ENCODE measurements at places on chromosomes 5 and 9. TPM values are rescaled to one million over a fixed set of nuclear protein-coding genes. Genes with fewer than 3 reads are reported as not detected.

- H3K4me3 ChIP-seq = no peak overlapping the region
- H3K36me3 ChIP-seq = no peaks in the 10 kb centered on the region
- H3K4me1 ChIP-seq = no peaks in the 10 kb centered on the region
These were observed 410.1 kb downstream of the DMRT2 start for GRCh38 chr9:1460143-1460769.

DNA sequence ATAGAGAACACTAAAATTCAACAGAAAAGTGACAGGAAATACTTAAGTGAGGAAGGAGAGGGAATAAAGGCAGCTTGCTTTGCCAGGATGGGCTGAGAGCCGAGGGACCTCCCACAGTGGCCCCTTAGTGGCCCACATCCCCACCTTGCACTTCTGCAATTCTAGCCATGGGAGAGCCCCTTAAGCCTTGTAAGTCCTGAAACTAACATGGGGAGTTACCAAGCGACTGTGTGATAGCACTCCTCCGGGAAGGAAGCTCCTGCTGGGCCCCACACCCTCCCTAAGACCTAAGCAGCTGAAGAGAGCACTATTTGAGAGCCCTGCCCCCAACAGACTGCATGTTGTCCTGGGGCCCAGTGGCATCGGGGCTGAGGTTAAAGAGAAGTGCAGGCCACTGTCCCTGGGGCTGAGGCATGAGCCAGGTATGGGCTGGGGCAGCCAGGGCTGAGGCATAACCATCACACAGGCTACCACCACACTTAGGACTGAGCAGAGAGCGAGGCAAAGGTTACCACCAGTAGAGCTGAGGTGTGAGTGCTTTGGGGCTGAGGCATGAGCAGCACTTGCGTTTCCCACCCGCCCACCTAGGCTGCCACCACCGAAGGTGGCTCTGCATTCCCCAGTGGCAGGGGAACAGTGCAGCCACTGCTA is 301.8 kb upstream of the TRPC7 start:
- no peaks in the 10 kb centered on the region for H3K4me1 ChIP-seq
- DNase-seq = no peak
- H3K27me3 ChIP-seq = no peaks in the 10 kb centered on the region
- H3K27ac ChIP-seq = no peak overlapping the region

DNA sequence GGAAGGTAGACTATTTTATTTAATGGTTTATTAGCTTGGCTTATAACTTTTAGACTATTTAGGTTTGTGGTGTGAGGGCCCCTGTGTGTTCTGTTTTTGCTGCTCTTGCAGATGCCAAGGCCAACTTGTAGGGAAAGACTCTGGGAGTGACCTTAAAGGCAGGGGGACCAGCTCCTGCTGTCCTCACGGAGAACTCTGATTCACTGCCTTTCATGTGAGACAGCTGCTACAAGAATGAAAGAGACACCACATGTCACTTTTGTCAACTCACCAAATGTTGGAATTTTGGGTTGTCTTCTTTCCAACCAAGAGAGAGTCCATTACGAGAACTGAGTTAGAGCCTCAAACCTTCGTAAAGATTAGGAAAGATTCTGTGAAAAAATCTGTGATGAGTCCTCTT is 258.3 kb upstream of the ADAMTSL1 start:
- no peaks in the 10 kb centered on the region for H3K36me3 ChIP-seq
- no peak overlapping the region for H3K27ac ChIP-seq
- H3K27me3 ChIP-seq = no peaks in the 10 kb centered on the region
- no peaks in the 10 kb centered on the region for H3K4me1 ChIP-seq
- no peak for DNase-seq

GRCh38 chr9:113349445-113350094 is at the start of gene BSPRY:
TSS of gene BSPRY (plus strand) at chr9:113349541. CDS start at chr9:113349580, 39 bp downstream.
- no peak within 1 kb of the TSS for H3K27ac ChIP-seq
- DNase-seq = no peak
- no peak within 1 kb of the TSS for H3K4me3 ChIP-seq
- no peaks in the 10 kb centered on the region for H3K36me3 ChIP-seq
- peaks cover 3% of the 10 kb centered on the region for H3K4me1 ChIP-seq

DNA sequence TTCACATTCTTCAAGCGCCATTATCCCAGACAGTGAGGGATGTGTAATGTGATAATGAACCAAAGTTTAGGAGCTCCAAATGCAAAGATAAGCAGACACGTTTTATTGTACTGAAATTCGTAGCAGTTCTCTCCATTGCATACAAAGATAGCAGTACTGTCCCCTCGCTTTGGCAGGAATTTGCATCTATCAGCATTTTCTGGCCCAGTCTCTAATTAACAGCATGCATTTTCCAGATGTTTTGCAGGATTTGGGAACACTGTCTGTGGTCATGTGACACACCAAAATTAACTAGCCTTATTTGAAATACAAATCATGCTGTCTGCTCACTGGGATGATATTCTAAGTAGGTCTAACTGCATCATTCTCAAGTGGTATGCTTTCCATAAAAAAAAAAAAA is 235.9 kb upstream of the TRPM3 start:
- H3K4me1 ChIP-seq = no peaks in the 10 kb centered on the region
- DNase-seq = no peak
- no peaks in the 10 kb centered on the region for H3K27me3 ChIP-seq
- H3K27ac ChIP-seq = no peak overlapping the region
- no peaks in the 10 kb centered on the region for H3K36me3 ChIP-seq
- no peak overlapping the region for H3K4me3 ChIP-seq

- no peak overlapping the region for H3K27ac ChIP-seq
- no peak overlapping the region for H3K4me3 ChIP-seq
These were observed 136.5 kb downstream of the MEF2C start for GRCh38 chr5:88746438-88746882.

DNA sequence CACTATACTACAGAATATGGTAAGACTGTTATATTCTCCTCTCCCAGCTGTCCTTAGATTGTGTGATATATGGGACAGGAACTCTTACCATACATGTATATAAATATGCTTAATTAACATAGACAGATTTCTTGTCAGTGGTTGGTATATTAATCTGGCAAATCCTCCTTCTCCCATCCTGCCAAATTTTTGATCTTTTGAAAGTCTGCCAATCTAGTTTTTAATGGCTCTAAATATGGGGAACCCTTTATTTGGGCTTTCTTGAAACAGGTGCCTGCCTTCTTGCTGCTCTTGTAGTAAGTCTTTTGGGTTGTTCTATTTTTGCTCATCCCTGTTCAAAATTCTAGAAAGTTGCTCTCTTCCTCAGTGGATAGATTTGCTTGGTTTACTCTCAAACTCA is 63.5 kb downstream of the SPATA31D1 start:
- no peak for DNase-seq
- no peaks in the 10 kb centered on the region for H3K4me1 ChIP-seq
- H3K27me3 ChIP-seq = no peaks in the 10 kb centered on the region
- no peaks in the 10 kb centered on the region for H3K36me3 ChIP-seq

Gene HAVCR2
- total RNA-seq = 0.42 TPM

Gene AQP7
- total RNA-seq = 3.7 TPM

Gene LOX
- 79.1 TPM for total RNA-seq

All from endothelial cell of umbilical vein (primary cell).